ENCODE measurements at places on chromosomes 3 and 15. TPM values are rescaled to one million over a fixed set of nuclear protein-coding genes. Genes with fewer than 3 reads are reported as not detected.

- no peak for DNase-seq
These were observed 39.0 kb downstream of the FAM3D start for GRCh38 chr3:58627570-58627885.

GPR160 gene
- polyA plus RNA-seq: 25.3 TPM

DNA sequence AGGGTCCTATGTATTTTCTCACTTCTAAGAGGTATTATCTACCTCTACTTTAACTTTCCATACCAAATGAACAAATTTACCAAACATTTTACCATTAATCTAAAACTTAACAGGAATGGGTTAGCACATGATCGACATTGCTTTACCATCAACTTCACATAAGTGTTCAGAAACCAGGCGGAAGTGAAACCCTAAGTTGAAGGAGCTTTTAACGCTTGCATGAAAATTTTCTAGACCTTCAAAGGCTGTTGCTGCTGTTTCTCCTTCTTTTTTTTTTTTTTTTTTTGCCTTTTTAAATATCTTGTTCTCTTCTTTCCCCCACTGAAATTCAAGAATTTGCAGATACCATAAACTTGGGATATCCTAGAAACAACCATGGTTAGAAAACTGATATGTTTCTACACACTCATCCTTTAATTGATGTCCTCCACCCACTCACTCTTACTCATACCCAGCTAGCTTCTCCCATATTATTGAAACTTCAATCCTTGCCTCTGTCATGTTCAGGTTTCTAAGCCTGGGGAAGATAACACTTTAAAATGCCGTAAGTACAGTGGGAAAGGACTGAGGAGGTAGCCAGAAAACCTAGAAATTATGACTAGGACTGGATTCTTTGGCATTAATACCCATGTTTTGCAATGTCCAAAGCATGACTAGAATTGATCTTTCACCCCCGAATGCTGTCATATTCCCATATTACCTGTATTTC, 24.7 kb downstream of the MYO5A start:
- no peak for DNase-seq

DNA sequence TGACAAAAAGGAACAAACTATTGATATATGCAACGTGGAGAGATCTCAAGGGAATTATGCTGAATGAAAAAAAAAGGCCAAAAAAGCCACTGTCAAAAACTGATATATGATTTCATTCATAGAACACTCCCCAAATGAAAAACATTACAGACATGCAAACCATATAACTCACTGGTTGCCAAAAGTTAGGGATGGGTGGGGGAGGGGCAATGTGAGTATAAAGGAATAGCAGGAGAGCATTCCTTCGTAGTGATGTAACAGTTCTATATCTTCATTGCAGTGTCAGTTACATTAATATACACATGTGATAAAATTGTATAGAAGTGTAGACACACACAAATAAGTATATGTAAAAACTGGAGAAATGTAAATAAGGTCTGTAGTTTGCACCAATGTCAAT, 12.2 kb downstream of the GBE1 start:
- DNase-seq: no peak

OR4F15 gene
- polyA plus RNA-seq: not detected

DNA sequence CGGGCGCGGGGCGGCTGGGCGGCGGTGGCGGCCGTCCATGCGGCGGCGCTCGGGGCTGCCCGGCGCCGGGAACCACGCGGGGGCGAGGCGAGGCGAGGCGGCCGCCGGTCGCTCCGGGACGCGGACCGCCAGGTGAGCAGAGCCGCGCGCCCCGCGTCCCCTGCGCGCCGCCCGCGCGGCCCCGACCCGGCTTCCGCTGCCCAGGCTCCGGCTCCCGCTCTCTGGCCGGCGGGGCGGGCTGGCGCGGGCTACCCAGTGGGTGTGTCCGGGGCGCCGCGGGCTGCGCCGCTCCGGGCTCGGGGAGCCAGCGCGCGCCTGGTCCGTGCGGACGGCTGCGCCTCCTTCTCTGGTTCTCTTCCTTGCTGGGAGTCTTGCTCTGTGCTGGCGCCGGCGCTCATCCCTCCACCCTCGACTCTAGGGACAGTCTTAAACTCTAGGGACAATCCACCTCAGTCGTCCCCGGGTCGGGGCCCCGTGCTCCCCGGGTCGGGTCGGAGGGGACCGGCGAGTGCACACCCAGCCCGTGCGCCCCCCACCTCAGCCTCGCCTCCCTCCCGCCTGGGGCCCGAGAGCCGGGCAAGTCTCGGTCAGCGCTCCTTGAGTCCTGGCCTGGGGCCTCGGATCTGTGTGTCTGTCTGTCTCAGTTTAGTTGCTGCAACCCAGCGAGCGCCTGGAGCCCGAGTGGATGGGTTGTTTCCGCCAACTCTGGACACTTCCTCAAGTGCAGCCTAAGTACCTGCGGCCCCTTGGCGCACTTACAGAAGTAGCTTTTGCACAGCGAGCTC, 488 bp downstream of the THSD4 start:
- peak; percentile 32 for DNase-seq

SIDT1 gene
- polyA plus RNA-seq: 2.7 TPM

CCDC39 gene
- polyA plus RNA-seq: 4.7 TPM

GRCh38 chr3:39221141-39221530, 28.7 kb upstream of the XIRP1 start:
- DNase-seq: no peak

- DNase-seq: no peak
These were observed 62.5 kb upstream of the EPHB3 start for GRCh38 chr3:184498986-184499606.

DNA sequence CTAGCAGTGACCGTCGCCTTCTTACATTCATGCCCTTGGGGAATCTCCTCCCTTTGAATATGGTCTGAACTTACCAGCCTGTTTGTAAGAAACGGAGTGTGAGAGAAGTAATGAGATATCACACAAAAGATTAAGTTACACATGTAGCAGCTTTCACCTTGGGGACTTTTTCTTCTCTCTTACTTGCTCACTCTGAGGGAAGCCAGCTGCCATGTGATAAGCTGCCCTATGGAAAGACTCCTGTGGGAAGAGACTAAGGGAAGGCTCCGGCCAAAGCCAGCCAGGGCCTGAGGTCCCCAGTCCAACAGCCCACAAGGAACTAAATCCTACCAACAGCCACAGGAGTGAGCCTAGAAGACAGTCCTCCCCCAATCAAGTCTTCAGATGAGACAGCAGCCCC, 190.4 kb upstream of the TSC22D2 start:
- DNase-seq: no peak

DNA sequence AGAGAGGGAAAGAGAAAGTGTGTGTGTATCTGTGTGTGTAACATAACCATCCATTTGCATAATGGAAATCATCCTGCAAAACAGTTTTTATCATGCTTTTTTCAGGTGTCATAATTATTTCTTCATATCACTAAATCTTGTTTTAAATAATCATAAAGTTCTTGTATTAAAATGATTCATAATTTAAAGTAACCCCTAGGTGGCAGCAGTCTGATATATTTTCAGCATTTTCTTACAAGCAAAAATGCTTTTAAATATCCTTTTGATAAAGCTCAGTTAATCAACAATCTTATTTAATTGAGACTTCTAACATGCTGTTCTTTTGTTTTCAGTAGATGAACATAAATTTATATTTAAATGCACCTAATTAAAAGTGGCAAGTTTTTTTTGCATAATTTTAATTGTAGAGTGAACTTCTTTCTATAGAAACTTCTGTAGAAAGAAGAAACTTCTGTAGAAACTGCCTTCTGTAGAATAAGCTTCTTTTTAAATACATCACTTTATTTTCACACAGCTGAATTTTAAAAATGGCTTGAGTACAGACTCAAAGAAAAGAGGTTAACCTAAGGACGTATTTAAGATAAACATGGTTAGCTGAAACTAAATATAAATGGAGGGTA, 72.5 kb downstream of the OPA1 start:
- peak; percentile 11 for DNase-seq

DNA sequence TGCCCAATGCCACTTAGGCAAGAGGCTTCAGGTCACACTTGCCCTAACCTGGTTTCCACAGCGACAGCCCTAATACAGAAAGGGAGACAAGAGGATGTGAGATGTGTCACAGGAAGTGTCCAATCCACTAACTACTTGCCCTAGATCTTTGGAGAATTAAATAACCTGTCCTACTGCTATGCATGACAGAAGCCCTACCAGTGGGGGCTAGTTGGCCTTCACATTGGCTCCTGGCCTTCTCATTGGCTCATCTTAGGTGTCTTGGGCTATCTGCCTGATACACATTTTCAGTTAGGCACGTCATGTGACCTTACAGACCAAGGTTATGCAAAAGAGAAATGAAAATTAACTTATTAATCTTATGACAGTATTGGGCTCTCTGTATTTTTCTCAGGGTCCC, 449.9 kb downstream of the FHIT start:
- no peak for DNase-seq

SPESP1 gene
- 4.5 TPM for polyA plus RNA-seq

DNA sequence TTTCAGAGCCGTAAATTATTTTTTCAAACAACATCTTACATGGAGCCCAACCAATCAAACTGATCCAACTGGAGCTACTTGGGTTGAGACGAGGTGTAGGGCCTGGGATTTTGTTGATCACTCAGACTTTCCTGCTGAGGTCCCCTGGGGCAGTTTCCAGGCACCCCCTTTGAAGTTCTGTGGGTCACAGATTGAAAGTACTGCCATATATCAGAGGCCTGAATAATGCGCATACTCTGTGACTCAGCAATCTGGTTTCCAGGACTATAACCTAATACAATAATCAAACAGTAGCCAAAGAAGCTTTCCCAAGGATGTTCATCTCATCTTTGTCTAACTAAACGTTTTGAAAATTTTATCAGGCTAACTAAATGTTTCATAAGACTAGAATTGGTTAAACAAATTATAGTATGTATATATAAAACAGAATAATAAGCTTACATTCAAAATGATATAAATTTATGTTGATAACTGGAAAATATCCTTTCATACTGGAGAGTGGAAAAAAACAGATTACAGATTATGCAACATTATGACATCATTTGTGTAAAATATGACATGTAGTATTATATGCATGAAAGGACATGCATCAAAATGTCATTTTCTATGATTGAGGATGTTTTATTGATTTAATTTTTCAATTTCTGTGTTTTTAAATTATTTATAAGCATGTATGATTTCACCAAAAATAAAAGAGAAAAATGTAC, 617.1 kb downstream of the NTRK3 start:
- no peak for DNase-seq

DNA sequence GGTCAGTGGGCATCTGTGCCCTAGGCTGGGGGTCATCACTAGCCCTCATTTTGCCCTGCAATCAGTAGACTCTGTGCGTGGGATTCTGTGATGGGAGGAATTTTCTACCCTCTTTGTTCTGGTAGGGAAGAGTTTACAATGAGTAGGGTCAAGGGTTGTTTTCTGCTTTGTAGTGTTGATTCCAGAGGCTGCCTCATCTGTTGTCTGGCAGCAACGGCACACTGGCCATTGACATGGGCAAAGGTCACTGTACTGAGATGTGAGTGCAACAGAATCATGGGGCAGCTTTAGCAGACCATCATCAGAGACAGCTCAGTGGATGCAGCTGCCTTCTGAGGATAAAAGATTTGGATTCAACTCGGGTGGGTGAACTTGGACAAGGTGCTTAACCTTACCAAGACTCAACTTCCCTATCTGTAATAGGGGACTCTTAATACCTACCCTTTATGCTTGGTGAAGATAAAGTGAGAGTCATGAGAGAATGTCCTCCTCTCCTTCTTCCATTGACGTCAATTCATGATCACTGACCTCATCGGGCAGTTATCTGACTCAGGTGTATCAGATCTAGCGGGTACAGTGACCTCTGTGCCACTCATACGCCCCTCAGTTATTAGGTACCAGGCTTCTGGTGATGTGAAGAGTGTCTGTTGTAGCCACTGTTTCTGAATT, 127.5 kb downstream of the RPLP1 start:
- DNase-seq: no peak

GRCh38 chr3:9298236-9298635, 48.8 kb upstream of the SRGAP3 start:
- DNase-seq: no peak

CCDC54 gene
- 0.17 TPM for polyA plus RNA-seq

LARP6 gene
- 12.8 TPM for polyA plus RNA-seq

MNS1 gene
- 34.8 TPM for polyA plus RNA-seq

CHST2 gene
- polyA plus RNA-seq: 22.5 TPM

GRCh38 chr15:75407083-75407482, 38.7 kb upstream of the MAN2C1 start:
- DNase-seq: no peak

GRCh38 chr3:120451272-120451761, 525 bp upstream of the FSTL1 start:
- DNase-seq: no peak

DNA sequence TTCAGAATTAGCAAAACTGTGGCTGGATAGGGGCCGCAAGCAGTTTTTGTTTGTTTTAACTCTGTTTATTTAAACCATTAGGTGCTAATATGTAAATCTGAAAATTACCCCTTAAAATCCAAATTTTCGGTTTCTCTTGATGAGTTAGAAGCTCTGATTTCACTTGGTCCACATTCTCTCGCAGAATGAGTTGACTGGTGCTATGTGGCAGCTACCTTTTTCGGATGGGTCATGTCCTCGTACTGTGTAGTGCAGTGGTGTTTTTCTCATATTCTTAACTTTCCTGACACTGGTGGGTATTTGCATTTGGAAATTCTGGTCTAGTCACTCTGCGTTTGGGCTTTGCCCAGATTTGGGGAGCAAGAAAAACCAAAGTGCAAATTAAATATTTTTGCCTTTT, 87.1 kb downstream of the DIPK2A start:
- no peak for DNase-seq

- no peak for DNase-seq
These were observed 36.0 kb downstream of the LEO1 start for GRCh38 chr15:51935466-51936104.

DNA sequence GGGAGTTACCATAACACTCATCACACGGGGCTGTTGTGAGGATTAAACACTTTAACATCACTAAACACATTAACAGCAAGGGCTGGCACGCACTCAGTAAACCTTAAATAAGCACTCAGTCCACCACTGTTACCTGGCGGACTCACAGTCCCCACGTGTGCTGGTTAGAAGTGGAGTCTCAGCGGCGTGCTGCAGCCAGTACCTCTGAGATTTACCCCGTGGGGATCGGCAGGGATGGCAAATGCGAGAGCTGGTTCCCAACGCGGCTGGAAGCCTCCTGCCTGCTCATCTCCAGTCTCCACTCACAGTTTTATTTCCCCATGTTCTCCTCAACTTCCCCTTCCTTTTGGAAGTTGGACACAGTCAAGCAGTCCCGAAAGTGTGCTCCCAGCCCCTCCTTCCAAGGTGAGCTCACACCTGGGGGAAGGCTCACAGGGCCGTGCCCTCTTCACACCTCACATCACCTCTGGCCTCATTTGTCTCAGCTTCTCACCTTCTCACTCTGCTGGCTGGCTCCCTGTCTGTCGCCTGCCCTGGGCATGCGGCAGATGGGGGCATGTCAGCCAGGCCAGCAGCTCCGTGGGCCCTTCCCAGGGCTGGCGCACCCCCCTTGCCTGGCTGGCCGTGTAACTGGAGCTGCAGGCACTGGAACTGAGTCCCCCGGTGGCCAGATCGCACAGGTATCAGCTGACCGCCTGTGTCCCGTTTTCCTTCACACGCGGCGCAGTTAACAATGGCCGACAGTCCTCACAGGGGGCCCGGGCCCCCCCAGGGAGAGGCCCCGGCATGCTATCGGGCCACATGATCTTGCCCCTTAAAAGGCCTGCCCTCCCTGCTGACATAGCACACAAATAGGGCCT, 87.1 kb downstream of the WNT7A start:
- peak; percentile 16 for DNase-seq

GRCh38 chr3:36648241-36649034, 115.9 kb downstream of the DCLK3 start:
- no peak for DNase-seq

- DNase-seq: no peak
These were observed 30.0 kb downstream of the FILIP1L start for GRCh38 chr3:100084100-100084806.

IL16 gene
- 5.4 TPM for polyA plus RNA-seq

GRCh38 chr15:42832576-42832975, 88.0 kb downstream of the TTBK2 start:
- DNase-seq: no peak

SEC22C gene
- 41.8 TPM for polyA plus RNA-seq

Data from renal cortex interstitium (tissue), 15 donors.